A673 (cell line): ENCODE measurements at places on chromosomes 3 and 15. TPM values are rescaled to one million over a fixed set of nuclear protein-coding genes. Genes with fewer than 3 reads are reported as not detected.

TM2D3 gene
- 49.4 and 50.7 TPM in 2 replicates for total RNA-seq

- DNase-seq = no peak
Observed at GRCh38 chr15:86483936-86484335, 404.3 kb downstream of the AGBL1 start.

SLC15A2 gene
- total RNA-seq = 18.2 and 33.3 TPM in 2 replicates

- no peak for DNase-seq
Observed at GRCh38 chr15:100781961-100782530, 97.6 kb upstream of the ALDH1A3 start.

GRCh38 chr15:69784798-69785566 lies 312.7 kb downstream of the TLE3 start:
- no peak for DNase-seq

DNA sequence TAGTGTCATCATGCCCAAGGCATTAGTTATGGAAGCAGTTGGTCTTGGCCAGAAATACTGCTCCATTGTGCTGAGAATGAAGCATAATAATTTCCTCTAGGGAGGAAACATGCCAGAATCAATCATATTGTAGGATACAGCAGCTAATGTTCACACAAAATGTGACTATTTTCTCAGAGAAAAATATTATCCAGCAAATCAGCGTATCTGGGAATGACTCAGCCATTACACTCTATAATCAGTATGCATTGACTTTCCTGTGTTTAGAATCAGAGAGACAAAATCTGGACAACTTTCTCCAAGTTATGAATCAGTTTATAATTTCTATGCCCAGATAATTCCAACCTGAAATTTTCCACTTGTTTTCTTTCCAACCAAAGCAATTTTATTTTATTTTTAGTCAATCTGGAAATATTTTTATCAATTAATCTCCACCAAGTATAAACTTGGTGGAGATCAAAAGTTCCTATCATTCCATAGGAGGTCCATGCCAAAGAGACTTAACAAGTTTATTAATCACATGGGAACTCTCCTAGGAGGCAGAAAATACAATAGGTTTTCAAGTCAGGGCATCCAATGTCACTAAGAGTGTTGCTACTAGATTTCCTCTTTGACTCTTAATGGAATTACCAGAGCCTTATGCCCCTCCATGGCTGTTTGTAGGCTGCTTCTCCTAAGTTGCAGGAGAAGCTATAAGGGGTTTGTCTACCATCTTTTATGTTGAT lies 36.4 kb downstream of the SUCNR1 start:
- DNase-seq = no peak

DNA sequence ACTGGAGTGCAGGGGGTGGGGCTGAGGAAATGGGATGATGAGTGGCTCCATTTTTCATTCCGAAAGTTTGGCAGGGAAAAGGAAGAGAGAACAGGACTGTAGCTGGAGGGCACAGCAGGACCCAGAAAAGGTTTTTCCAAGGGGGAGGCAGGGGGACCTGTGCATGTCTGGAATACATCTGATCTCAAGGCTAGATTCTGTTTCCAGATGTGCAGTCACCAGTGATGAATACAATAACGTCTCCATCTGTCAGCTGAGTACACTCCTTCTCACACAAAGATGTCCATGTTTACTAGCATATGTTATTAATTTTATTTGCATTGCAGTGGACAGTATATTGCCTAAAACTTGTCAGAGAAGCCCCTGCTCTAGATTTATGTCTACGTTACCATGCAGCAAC lies 39.9 kb upstream of the PRTG start:
- no peak for DNase-seq

DNA sequence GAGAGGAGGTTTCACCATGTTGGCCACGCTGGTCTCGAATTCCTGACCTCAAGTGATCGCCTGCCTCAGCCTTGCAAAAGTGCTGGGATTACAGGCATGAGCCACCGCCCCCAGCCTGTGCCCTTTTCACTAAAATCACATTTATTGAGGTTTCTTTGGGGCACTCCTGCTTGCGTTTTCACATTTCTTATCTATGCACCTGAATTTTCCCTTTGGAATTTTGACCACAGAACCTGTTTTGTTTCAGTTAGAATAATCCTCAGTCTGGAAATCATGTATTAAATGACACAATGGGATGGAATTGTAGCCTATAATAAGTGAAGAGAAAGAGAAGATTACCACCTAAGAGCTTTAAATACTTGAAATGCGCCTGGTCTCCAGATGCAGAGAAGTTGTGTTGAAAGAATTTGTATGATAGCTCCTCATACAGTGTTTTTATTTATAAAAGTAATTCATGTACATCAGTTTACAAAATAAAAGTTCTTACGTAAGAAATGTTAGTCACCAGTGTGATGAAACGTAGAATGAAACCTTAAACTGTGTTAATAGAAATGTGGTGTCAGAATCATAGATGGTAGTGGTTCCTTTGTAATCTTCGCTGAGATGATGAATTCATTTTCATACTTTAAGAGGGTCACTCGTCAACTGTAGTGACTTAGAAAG lies 107.0 kb downstream of the TCF12 start:
- DNase-seq = no peak

C3orf85 gene
- total RNA-seq = not detected in 2 replicates

- no peak for DNase-seq
Observed at GRCh38 chr15:86773736-86774135, 694.1 kb downstream of the AGBL1 start.

- DNase-seq = no peak
Observed at GRCh38 chr15:45640616-45641015, 5.8 kb downstream of the SQOR start.

CCR8 gene
- not detected in 2 replicates for total RNA-seq

- no peak for DNase-seq
Observed at GRCh38 chr15:72169921-72170611, 27.5 kb downstream of the GRAMD2A start.

CPEB1 gene
- total RNA-seq = 0.15 TPM in 1 of 2 replicates, not detected in the other

GRCh38 chr15:57322602-57323250 lies 53.6 kb upstream of the CGNL1 start:
- no peak for DNase-seq

DNA sequence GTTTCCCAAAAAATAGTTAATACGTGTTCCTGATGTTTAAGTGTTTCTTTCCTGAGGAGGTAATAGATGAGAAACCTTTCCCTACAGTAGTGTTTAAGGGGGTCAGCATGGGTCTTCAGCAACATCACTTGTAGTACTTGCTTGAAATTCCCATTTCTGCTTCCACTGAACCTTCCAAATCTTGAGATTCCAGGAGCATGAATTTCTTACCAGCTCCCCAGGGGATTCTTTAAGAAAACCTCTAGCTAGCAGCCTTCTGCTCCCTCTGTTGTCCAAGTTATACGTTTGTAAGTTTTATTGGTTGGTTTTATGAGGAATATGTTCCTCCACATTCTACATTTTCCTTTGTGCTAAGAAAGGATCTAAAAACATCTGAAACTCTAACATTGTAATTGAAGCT lies 38.2 kb upstream of the ACP3 start:
- DNase-seq = no peak
